ELF-1 (cell line): ENCODE measurements at places on chromosomes 1 and 21.
A peak's percentile ranks its signal among the peaks of the same experiment; 100 is the strongest.

DNA sequence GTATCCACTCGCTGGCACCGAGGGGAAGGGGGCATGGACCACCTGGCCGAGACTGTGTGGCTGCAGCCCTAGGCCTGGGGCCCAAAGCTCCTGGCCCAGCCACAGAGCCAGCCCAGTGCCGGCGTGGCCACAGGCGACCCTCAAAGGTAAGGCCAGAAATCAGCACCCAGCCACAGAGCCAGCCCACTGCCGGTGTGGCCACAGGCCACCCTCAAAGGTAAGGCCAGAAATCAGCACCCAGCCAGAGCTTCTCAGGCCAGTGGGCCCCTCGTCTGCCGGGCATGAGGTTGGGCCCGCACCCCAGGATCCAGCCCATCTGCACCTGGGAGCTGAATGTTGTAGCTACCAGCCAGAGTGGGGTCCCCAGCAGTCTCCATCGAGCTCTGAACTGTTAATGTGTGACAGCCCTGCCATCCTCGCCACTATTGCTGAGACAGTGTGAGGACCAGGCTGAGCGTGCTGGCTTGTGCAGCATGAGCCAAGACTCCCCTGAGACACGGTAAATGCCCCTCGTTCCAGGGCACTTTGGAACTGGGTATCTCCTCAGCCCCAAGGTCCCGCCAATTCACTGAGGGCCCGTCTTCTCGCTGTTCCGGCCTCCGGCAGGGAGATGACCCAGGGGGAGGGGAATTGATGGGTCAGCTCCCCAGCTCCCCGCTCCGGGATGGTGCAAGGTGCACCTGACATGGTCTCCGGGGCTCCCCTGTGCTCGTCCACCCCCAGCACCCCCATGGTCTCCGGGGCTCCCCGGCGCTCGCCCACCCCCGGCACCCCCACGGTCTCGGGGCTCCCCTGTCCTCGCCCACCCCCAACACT is 4.7 kb upstream of the FTCD start:
- no peak for DNase-seq

DNA sequence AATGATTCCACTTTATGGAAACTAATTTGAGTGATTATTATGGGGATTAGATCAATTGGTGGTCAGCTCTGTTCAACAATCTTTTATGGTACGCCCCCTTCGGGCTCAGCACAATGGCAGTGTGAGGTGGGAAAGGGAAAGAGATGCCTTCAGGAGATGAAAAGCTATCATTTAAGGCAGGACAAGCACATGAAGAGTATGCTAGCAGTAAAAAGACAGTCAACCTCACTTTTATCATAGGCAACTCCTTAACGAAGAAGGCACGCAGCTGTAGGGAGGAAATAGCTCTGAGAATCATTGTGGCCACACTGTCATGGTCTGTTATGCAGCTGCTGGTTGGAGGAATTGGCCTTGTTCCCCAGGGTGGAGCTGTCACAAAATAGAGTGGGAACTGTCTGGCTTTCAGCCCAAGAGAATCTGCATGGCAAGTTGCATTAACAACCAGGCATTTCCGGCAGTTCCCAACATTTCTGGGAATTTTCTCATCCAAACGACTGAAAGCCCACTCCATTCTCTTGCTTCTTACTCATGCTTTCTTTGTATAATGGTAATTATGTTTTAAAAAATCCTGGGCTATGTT is 54.4 kb upstream of the BCL10 start:
- no peak for DNase-seq

DNA sequence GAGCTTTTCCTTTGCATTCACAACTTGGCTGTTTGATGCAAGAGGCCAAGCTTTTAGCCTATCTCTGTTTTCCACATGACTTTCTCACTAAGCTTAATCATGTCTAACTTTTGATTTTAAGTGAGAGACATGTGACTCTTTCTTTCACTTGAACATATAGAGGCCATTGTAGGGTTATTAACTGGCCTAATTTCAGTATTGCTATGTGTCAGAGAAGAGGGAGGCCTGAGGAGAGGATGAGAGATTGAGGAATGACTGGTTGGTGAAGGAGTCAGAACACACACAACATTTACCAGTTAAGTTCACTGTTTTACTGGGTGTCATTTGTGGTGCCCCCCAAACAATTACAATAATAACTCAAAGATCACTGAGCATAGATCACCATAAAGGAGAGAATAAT is 193.5 kb downstream of the CYYR1 start:
- no peak for DNase-seq

DNA sequence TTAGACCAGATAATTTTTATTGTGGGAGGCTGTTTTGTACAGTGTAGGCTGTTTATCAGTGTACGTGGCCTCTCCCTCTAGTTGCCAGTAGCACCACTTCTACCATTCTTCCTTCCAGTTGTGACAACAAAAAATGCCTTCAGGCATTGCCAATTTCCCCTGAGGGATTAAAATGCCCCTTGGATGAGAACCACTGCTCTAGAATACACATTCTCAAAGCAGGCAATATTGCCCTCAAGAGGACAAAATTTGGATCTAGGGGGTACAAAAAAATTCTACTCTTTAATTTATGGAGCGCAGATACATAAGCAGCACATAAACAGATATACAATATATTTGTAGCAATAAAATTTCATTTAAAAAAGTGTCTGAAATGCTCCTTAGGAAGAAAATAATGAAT is 674.6 kb downstream of the PTPRC start:
- peak; percentile 17 for DNase-seq

GRCh38 chr1:3881193-3881480 is 18.9 kb downstream of the C1orf174 start:
- no peak for DNase-seq
